ENCODE measurements at places on chromosomes 1 and 21. TPM values are rescaled to one million over a fixed set of nuclear protein-coding genes. Genes with fewer than 3 reads are reported as not detected.

DNA sequence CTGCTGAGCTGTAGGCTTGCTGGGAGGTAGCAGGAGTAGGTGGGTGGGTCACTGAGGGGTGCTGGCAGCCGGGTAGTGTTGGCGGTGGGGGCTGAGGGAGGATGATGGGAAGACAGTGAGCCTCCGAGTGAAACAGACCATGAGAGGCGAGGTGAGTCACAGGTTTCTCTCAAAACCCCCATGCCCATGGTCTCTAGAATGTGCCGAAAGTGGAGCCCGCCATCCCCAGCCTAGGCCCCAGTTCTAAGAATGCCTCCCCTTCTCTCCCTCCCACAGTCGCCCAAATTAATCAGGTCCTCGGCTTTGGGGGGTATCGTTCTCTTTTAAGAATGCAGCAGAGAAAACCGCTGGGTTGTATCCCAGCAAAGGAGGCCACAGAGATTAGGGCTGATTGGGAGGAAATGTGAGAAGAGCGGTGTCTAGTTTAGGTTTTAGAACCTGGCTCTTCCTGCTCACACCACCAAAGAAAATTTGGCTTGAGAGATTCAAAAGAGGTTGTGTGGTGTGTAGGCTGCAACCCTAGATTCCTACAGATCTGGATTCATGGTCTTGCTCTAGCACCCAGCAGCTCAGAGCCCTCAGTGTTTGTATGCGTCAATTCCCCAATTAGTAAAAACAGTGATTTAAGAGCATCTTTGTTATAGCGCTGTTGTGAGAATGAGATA lies 27.7 kb upstream of the IL19 start:
- H3K27ac ChIP-seq: no peak overlapping the region
- DNase-seq: no peak
- no peaks in the 10 kb centered on the region for H3K27me3 ChIP-seq
- H3K4me1 ChIP-seq: peaks cover 65% of the 10 kb centered on the region
- no peak overlapping the region for H3K4me3 ChIP-seq
- H3K36me3 ChIP-seq: no peaks in the 10 kb centered on the region

- H3K4me3 ChIP-seq: no peak overlapping the region
- peaks cover 6% of the 10 kb centered on the region for H3K4me1 ChIP-seq
- H3K27ac ChIP-seq: no peak overlapping the region
- H3K27me3 ChIP-seq: no peaks in the 10 kb centered on the region
- peak; percentile 13 for DNase-seq
- H3K36me3 ChIP-seq: no peaks in the 10 kb centered on the region
Observed at GRCh38 chr21:34022627-34023335, 50.6 kb upstream of the MRPS6 start.

DNA sequence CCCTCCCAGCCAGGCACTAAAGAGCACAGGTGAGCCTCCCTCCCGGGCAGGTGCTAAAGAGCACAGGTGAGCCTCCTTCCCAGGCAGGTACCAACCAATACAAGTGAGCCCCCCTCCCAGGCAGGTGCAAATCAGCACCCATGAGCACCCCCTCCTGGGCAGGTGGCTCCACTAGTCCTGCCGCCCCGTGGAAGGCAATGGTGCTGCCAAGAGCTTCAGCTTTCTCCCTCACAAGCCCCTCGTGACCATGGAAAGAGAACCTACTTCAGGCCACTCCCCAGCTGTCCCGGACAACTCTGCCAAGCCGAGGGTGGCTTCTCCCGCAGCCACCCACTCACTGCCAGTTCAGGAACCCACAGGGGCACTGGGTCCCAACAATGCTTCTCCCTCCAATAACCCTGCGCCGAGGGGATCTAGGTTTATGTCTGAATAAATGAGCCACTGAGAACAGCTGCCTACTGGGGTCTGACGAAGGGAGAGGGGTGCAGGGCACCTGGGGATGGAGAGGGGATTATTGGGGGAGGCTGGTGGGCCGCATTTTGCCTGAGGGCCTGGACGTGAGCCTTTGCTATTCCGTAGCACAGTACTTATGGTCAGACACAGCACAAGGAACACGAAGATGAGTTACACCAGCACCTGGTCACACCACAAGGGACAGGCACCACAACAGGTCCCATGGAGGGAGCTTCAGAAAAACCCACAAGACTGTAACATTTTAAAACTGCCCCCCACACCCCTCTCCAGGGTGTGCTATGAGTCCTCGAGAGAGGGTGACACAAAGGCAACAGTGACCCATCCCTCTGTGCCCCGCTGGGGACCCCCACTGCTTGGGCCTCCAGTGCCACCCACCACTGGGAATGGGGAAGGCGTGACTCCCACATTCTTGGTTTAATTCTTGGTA lies 46.3 kb downstream of the PRDM15 start:
- no peak overlapping the region for H3K4me3 ChIP-seq
- no peak overlapping the region for H3K27ac ChIP-seq
- DNase-seq: no peak

GRCh38 chr1:25182629-25183028 lies 49.7 kb downstream of the SYF2 start:
- H3K4me1 ChIP-seq: peaks cover 2% of the 10 kb centered on the region
- H3K27ac ChIP-seq: no peak overlapping the region
- DNase-seq: no peak
- no peaks in the 10 kb centered on the region for H3K27me3 ChIP-seq

DNA sequence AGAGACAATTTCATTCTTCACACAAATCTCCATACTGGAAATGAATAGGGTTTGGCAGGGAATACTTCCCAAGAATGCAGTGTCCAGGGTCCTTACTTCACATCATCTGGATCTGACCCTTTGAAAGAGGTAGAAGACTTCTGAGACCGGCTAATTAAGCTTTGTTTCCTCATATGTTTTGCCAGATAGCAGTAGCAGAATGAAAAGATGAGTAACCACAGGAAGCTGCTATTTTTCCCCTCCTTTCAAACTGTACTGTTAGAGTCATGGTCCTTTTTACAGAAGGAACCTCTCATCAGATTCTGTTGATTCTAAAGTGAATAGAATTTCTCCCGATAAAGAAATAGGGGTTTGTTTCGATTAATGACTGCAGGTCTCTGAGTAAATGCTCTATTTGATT lies 1.4 kb upstream of the OLFML3 start:
- H3K36me3 ChIP-seq: peaks cover 14% of the 10 kb centered on the region
- no peaks in the 10 kb centered on the region for H3K27me3 ChIP-seq
- no peak for DNase-seq

DNA sequence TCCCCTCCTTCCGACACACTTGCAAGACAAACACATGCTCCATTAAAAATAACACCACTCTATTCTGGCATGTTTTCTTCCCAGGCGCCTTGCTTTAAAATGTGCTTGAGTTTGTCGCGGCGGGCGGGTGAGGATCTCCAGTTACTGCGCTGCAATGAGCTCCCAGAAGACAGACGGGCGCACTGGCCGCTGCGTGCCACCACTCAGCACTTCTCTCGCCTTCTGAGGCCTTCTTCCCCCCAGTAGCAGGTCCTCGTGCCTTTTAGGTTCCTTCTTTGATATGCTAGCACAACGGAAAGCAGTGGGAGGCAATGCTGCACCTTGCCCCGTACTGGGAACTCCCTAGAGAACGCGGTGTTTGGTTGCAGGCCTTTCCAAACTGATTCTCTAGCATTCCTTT lies 279.5 kb upstream of the NR5A2 start:
- peaks cover 3% of the 10 kb centered on the region for H3K27me3 ChIP-seq
- no peak overlapping the region for H3K4me3 ChIP-seq
- H3K27ac ChIP-seq: no peak overlapping the region
- no peaks in the 10 kb centered on the region for H3K36me3 ChIP-seq
- DNase-seq: no peak

DNA sequence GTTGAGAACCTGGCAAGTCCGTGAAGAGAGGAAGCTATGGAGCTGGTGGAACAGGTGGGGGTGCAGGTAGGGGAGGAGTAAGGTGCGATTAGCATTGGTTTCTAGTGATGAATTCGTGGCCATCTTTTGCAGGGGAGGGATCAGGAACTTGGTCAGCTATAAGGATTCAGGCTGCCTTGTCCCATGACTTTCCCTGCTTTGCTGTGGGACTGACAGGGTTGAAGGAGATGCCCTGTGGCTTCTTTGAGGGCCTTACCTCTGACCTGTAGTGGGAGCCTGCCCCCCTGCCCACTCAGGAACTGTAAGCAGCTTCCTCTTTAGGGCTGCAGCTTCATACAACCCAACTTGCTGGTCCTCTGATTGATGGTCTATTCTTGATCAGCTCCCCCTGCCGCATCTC lies 84.7 kb upstream of the CD34 start:
- DNase-seq: no peak
- no peak overlapping the region for H3K4me3 ChIP-seq
- H3K4me1 ChIP-seq: no peaks in the 10 kb centered on the region
- peaks cover 25% of the 10 kb centered on the region for H3K27me3 ChIP-seq
- no peaks in the 10 kb centered on the region for H3K36me3 ChIP-seq
- no peak overlapping the region for H3K27ac ChIP-seq

DNA sequence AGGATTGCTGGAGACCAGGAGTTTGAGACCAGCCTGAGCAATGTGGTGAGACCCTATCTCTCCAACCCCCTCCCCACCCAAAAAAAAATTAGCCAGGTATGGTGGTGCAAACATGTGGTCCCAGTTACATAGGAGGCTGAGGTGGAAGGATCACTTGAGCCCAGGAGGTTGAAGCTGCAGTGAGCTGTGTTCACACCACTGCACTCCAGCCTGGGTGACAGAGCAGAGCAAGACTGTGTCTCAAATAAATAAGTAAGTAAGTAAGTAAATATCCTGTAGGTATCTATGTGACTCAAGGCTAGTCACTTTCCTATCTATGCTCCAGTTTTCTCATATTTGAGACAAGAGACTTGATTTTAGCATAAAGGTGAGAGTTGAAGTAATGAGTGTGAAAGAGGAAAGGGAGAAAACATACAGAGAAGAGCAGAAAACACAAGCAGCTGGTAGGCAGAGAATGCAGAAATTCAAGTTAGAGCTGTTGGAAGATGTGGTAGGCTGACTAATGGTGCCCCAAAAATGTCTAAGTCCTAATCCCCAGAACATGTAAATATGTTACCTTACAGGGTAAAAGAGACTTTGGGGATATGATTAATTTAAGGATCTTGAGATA lies 7.5 kb downstream of the PPP1R12B start:
- DNase-seq: no peak
- no peaks in the 10 kb centered on the region for H3K36me3 ChIP-seq
- H3K4me1 ChIP-seq: peaks cover 13% of the 10 kb centered on the region
- H3K4me3 ChIP-seq: no peak overlapping the region

GRCh38 chr1:22326372-22326915 lies 125.2 kb upstream of the ZBTB40 start:
- H3K36me3 ChIP-seq: no peaks in the 10 kb centered on the region
- H3K27ac ChIP-seq: no peak overlapping the region
- no peak for DNase-seq
- no peaks in the 10 kb centered on the region for H3K4me1 ChIP-seq
- peaks cover 6% of the 10 kb centered on the region for H3K27me3 ChIP-seq

DNA sequence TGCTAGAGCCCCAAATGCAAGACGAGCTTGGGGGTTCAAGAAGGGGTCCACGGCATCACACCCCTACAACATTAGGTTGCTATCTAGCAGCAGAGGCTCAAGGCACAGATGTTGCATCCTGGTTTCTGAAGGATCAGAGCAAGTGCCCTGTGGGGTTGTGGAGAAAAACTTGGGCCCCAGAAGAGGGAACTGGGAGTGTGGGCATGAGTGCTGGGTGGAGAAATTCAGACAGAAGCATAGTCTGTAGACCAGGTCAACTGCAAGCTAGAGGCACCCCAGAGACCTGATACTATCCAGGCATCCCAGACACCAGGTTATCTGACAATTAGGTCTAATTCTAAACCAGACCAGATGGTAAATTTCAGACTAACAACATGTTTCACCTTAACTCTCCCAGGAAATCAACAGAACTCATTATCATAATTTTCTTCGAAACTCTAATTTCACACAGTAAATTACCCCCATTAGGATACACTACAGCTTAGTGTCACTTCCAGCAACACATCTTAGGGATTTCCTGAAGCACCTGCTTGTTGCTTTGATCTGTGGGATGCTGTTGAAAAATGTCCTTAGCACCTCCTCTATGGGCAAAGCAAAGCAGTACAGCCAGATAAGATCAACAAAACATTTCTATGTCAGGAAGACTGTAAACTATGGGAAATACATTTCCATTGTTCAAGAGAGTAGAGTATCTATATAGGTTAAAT lies 179.3 kb downstream of the VAV3 start:
- no peak for DNase-seq
- peak overlapping the region; percentile 89 for H3K27ac ChIP-seq
- H3K4me1 ChIP-seq: peaks cover 27% of the 10 kb centered on the region
- no peaks in the 10 kb centered on the region for H3K27me3 ChIP-seq
- no peaks in the 10 kb centered on the region for H3K36me3 ChIP-seq
- H3K4me3 ChIP-seq: peak overlapping the region; percentile 54

DNA sequence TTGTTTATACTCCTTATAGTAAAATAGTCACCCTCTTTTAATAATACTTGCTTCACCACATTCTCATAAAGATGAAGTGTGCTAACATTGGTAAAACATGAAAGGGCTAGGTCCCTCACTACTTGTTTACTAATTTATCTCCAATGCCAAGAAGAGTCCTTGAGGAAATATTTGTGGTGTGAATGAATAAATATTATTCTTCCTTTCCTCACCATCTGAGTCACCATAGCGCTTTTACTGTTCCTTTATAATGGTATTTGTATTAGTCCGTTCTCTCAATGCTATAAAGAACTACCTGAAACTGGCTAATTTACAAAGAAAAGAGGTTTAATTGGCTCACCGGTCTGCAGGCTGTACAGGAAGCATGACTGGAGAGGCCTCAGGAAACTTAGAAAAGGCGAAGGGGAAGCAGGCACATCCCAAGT lies 222.8 kb upstream of the ZRANB2 start:
- no peak overlapping the region for H3K4me3 ChIP-seq
- no peak overlapping the region for H3K27ac ChIP-seq
- no peak for DNase-seq
- no peaks in the 10 kb centered on the region for H3K27me3 ChIP-seq
- no peaks in the 10 kb centered on the region for H3K4me1 ChIP-seq
- no peaks in the 10 kb centered on the region for H3K36me3 ChIP-seq

DNA sequence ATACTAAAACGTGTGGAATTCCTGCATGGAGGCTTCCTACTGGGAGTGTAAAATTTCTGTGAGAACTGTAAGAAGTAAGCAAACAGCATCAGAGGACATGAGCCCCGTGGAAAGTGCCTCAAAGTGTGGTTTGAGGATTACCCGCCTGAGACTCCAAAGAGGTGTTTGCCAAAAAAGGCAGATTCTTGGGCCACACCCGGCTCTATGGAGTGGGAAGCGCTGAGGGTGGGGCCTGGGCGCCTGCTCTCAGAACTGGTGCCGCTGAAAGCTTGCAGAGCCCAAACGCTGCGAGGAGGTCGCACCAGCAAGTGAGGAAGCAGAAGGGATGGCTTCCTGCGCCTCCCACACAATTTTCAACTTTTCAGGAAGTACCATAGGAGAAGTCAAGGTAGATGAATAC lies 43.0 kb upstream of the PSEN2 start:
- DNase-seq: peak; percentile 7
- peak overlapping the region; percentile 72 for H3K27ac ChIP-seq
- H3K4me3 ChIP-seq: peak overlapping the region; percentile 68

GRCh38 chr1:184469396-184469795 lies 82.6 kb downstream of the C1orf21 start:
- H3K4me1 ChIP-seq: no peaks in the 10 kb centered on the region
- no peak overlapping the region for H3K27ac ChIP-seq
- peaks cover 17% of the 10 kb centered on the region for H3K27me3 ChIP-seq
- H3K36me3 ChIP-seq: no peaks in the 10 kb centered on the region
- H3K4me3 ChIP-seq: no peak overlapping the region
- no peak for DNase-seq

The CELA2B gene
- total RNA-seq: not detected

The CENPL gene
- 16.6 TPM for total RNA-seq

The PYHIN1 gene
- 10.9 TPM for total RNA-seq

The UBL4B gene
- total RNA-seq: not detected

The FMO5 gene
- total RNA-seq: 0.91 TPM

The RHD gene
- not detected for total RNA-seq

The DUSP23 gene
- 13.0 TPM for total RNA-seq

The KCNH1 gene
- total RNA-seq: not detected

All from naive thymus-derived CD8-positive, alpha-beta T cell (primary cell).